Type B pancreatic cell (in vitro differentiated cells): ENCODE measurements at places on chromosomes 16 and 17. TPM values are rescaled to one million over a fixed set of nuclear protein-coding genes. Genes with fewer than 3 reads are reported as not detected.

DNA sequence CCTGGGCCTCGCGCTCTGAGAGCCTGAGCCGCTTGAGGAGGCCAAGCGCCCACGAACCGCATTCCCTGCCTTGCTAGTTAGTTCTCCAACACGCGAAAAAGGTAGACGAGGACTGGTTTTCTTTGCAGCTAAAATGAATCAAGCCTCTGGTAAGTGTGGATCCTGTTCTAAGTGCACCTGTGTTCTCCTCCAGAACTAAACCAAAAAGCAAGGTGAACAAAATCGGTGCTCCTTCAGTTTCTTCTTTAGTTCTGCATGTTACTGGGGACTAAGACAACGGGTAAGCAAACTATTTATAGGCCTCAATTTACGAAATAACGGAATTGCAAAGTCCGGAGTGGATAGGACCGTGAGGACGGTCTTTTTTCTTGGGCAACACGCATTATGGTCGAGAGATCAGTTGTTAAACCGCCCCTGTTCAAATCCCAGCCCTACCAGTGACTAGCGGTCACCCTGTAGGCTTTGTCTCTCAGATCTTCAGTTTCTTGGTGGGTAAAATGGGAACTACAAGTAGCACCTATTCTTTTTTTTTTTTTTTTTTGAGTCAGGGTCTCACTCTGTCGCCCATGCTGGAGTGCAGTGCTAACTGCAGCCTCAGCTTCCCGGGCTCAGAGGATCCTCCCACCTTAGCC is 993 bp upstream of the ANKRD11 start:
- DNase-seq, result no peak

DNA sequence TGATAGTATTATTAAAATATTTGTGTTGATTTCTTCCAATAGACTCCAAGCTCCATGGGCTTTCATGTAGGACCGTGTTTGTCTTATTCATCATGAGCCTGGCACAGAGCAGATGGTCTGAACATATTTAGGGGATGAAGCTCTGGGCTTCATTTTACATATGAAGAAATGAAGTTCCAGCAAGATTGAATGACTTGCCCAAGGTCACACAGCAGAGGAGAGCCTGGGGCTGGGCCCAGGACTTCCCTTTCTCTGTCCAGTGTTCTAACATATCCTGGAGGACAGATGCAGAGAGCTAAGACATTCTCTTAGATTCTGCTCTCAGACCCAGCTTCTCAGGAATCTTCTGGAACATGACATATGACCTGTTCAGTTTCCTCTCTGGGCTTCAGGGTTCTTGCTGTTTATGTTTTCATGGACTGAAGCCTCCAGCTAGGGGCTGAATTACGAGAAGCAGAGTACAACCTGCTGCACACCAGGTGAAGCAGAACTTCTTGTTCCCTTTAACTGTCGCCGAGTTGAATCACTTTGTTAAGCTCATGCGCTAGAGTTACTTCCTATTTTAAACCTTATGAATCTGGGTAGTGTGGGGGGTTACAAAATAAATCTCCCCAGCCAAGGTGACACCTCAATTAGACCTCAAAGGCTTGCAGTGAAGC is 53.6 kb downstream of the GPRC5B start:
- no peak for DNase-seq

- no peak for DNase-seq
Observed at GRCh38 chr17:48159232-48159631, 51.7 kb downstream of the SNX11 start.

DNA sequence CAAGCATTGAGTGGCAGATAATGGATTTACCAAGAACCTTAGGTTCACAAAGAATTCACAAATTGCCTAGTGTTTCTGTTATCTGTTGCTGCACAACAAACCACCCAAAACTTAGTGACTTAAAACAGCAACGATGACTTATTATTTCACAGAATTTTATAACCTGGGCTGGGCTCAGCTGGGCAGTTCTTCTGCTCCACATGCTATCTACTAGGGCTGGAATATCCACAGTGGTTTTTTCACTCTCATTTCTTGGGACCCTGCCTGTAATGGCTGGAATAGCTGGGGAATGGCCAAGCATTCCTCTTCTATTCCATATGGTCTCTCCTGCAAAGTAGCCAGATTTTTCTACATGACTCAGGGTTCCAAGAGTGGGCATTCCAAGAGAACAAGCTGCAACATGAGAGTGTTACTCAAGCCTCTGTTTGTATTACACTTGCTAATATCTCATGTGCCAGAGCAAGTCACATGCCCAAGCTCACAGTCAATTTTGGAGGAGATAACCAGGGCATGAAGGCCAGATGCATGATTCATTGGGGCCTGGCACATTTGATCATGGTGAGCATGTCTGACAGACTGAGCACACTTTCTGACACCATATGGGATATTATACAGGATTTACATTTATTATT is 4.9 kb upstream of the PSMD7 start:
- no peak for DNase-seq

Gene KIF18B
- 14.8 and 49.3 TPM in 2 replicates for total RNA-seq

DNA sequence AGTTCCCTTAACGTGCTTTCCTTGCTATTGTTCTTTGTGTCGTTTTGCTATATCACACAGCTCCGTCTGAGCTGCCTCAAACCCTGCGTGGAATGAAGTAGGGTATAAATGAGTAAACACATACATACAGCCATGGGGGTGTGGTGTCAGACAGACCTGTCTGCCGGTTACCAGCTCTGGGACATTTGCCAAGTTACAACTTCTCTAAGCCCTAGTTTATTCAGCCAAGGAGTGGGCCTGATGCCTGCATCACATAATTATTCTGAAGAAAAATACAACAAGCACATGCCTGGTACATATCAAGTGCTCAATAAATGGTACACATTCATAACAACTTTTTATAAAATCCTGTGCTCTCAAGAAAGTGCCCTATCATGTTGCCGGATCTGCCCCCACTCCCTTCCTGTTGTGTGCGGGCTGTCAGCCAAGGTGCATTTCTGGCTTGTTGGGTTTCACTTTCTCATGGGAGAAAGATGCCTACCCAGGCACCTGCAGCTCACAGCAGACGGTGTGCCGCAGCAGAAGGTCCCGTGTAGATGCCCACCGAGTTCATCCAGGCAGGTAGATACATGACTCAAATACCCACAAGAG is 30.5 kb downstream of the SMPD3 start:
- no peak for DNase-seq

Gene ATP6V0C
- 155 and 223 TPM in 2 replicates for total RNA-seq

Gene SPATA22
- total RNA-seq, result not detected in 2 replicates

- no peak for DNase-seq
Observed at GRCh38 chr17:17742133-17742621, 60.9 kb downstream of the RAI1 start.

DNA sequence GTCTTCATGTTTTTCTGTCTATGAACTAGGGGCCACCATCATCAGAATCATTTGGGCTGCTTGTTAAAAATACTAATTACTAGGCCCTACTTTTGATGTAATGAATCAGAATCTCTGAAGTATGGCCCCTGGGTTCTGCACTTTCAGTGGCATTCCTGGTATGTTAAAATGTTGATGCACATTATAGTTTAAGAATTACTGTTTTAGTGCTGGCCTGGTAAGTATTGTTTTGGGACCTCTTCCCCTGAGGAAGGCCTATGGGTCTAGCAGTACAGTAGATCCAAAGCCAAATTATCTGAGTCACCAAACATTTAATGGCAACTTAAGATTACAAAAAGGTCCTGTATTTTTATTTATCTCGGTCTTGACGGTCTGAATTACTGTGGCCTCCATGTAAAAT is 58.8 kb downstream of the AP2B1 start:
- no peak for DNase-seq
